ENCODE measurements at places on chromosomes 3 and 15.

GRCh38 chr3:125055913-125056745 lies at the start of gene HEG1:
Gene HEG1, minus strand, starts transcription at chr3:125055997. Its CDS starts 107 bp downstream, at chr3:125055890.
- peak; percentile 68 for DNase-seq

DNA sequence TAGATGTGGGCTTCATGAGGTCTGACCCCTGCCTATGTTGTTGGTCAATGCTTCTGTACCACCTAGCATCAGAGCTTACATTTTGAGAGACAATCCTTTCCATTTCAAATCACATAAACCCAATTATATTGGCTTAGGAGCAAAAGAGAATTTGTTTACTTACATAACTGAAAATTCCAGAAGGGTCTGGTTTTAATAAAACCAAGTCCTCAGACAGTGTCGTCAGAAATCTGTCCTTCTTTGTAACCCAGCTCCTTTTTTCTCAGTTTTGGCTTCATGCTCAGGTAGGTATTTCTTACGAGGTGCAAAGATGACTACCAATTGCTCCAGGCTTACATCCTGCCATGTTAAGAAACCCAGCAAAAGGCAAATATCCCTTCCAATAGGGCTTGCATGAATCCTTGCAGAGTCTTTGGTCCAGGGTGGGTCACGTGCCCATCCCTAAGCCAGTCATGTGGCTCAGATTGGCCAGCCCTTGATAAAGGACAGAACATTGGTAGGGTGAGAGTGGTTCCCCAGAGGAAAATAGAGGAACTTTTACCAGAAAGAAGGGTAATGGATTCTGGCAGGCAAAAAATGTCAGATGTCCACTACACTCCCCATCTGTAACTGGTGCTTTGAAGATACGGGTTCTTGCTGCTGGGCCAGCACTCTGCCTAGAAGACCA lies 50.2 kb upstream of the VILL start:
- no peak for DNase-seq

GRCh38 chr15:40235201-40235885 lies 3.5 kb upstream of the PAK6 start:
- no peak for DNase-seq

DNA sequence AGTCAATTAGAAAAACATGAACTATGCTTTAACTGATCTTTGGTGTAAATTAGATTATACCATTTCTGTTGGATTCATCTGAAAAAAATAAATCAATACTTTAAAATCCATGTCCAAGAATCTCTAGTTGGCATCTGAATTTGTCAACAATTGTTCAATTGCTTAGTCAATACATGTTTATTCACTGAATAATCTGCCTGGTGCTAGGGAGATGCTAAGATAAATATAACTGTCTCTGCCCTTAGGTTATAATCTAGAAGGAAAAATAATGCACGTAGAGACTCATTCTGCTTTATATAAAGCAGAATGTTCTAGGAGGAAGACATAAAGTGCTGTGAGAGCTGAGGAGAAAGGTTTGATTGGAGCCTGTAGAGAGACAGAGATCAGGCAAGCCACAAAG lies 537.2 kb upstream of the IL12A start:
- DNase-seq = no peak

GRCh38 chr15:66803182-66803729 lies 101.2 kb downstream of the SMAD6 start:
- DNase-seq = no peak

DNA sequence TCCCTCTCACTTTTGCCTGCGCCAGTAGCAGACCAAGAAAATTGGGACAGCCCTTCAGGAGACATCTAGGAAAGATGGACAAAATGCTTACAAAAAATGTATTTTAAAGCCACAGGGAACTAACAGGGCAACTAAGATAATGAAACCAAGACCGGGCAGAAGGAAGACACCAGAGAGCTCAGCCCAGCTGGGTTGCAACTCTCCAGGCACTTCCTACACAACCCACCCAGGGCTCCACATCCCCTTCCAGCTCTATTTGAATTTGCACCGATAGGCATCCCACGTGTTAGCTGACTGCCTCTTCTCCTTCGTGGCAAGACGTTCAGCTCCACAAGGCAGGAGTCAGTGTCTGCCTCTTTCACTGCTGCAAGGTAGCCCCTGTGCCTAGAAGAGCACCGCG lies 6.6 kb upstream of the ATP10A start:
- no peak for DNase-seq

DNA sequence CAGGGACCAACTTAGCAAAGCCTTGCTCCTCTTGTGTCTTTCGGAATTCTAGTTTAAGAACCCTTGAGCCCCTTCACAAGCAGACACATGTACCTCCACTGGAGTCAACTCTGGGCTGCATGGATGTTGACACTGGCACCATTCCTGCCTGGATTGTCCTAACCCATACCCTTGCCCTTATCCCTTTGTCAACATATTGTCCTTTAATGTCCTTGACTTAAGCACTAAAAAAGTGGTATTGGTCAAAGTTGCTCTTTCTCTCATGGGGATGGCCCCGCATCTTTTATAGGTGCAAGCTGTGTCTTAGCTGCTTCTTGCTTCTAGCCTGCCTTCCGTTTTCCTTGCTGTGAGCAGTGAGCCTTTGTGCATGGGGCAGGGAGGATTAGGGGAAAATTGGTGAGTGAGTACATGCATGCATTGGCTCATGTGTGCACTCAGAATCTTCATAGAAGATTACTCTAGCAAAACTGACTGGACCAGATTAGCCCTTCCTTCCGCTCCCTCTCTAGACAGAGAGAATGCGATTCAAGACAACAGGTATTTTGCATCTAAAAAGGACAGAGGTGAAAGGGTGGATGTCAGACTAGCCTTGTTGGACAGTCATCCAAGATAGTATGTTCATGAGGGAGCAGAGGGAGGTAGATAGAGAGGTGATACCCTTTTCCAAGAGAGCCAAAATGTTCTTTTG lies 42.4 kb downstream of the TGFBR2 start:
- DNase-seq = no peak

- DNase-seq = no peak
Measured at GRCh38 chr15:40365016-40365415, 7.0 kb downstream of the DISP2 start.

GRCh38 chr15:77416148-77416455 lies 3.8 kb downstream of the PEAK1 start:
- no peak for DNase-seq

DNA sequence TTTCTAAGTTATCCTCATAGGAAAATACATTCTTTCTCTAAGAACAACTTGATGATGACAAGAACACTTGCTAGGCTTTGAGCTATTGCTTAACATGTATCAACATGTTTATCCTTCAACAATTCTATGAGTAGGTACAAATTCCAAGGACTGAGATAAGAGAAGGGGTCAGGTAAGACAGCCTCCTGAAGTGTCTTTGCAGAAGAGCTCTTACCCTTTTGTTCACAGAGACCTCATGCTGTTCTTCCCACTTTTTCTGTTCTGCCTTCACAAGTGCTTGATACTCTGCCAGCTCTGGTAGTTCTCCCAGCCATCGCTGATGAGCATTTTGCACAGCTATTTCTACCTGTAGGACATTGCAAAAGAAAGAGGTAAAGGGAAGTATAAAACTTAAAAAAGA lies 50.9 kb downstream of the CEP152 start:
- no peak for DNase-seq

- DNase-seq = peak; percentile 3
Measured at GRCh38 chr3:149352556-149352955, 19.1 kb upstream of the TM4SF18 start.

GRCh38 chr3:175941352-175941751 lies 1082.2 kb downstream of the NAALADL2 start:
- no peak for DNase-seq

DNA sequence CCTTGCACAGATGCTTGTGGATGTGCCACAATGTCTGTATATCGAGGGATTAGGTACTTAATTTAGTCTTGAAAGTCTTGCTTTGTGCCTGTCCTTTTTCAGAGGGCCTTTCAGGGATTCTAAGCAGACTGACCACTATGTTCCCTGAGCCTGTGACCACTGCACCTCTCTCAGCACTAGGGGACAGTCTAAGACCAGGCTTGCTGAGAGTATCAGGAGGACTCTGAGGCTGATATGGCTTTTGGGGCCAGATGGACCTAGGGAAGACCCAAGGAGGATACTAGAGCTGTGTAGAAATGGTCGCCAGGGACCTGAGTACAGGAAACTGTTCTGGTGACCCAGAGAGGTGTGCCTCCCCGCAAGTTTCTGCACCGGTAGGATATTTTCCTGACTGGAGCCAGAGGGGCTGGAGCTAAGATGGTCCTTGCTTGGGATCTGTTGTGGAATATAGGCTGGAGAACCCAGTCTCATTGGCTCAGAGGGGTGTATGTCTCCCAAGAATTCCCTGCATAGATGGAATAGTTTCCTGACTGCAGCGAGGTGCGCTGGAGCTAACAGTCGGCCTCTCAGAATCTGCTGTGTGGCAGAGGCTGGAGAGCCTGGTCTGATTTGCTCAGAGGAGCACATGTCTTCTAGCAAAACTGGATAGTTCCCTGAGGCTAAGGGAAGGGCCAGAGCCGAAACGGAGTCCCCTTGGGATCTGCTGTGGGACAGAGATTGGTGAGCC lies 213.2 kb upstream of the DCBLD2 start:
- no peak for DNase-seq

DNA sequence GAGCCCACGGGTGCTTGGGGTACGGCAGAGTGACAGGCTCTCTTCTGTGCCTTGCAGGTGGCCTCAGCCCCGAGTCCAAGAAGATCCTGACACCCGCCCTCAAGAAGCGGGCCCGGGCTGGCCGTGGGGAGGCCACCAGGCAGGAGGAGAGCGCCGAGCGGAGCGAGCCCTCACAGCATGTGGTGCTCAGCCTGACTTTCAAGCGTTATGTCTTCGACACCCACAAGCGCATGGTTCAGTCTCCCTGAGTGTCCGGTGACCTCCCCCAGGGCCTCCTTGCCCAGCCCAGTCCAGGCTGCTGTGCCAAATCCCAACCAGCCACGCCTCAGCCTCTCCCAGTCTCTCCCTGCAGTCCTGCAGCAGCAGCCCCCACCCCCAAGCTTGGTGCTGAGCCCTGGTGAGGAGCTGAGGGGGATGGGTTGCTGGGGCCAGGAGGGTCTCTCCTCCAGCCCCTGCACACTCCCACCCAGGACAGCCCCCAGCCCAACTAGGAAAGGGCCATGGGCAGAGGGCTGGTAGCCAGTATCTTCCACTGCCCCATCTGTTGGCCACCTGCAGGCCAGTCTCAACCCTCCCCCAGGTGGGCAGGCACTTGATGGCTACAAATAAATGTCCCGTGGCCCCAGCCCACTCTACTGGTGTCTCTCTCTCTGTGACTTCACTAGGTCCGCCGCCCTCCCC lies 58.5 kb downstream of the DNAJB8 start:
- DNase-seq = no peak

DNA sequence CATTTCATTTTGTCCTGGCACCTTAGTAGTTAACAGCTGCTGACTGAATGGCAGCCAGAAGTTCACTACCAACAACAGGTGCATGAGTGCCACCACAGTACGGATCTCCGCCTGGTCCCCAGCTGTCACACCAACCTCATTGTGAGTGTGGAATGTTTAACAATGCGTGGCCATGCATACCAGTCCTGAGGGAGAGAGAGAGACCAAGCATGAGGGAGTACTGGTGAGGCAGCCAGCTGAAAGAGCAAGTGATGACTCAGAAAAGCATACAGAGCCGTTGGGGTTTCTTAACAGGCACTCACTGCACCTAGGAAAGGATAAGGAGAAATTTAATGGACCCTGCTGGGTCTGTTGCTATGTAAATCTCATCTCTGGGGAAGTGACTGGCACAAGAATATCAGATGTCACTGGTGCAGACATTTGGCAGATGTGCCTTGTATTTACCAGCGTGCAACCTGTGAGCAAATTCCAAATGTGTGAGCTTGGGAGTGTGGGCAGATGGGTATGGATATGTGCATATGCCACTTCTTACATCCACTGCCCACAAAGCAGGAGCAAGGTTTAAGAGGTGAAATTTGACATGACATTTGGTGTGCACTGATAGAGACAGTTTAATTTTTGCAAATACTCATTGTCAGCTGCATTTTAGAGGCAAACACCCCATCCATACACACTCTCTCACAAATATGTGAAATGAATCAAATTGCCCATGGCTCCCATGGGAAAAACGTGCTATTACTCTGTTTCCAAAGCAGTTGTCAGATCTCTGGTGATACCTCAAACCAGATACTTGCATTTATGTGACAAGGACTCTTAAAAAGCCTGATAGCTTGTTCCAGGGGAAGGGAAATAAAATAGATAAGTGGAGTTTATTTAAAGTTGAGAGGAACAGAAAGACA lies 245.2 kb upstream of the ARPP21 start:
- no peak for DNase-seq

DNA sequence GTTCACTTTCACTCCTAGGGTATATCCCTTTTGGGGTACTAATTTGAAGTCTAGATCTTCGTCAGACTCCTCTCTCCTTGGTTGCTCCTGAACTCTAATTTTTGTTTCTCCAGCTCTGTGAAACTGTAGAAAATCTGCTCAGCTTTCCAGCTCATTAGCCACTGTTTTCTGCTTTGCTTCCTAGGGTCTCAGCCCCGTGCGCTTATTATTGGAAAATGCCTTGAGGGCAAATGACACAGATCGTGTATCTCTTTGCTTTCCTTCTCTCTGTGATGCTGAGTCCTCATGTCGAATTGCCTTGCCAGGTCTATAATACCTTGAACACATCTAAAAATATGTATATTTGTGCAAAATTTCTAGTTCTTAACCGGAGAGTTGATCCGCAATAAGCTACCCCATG lies 731.1 kb downstream of the EDEM1 start:
- DNase-seq = no peak

DNA sequence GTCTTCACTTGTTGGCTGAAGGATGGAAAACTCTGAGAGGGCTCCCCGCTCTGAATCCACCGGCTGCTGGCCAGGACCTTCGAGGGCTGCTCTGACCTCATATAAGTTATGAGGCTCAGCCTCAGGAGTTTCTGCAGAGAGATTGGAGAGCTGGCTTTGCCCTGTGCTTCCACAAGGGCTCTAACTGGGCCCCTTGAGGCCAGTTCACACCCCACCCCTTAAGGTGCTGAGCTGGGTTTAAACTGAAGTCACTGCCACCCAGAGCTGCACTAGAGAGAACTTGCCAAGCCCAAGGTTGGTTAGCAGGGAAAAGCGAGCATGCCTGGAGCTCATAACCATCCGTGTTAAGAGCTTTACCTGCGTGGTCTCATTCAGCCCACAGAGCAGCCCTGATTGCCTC lies 2.8 kb upstream of the CCDC33 start:
- DNase-seq = no peak

GRCh38 chr3:168088106-168088720 lies 7.5 kb downstream of the GOLIM4 start:
- no peak for DNase-seq

DNA sequence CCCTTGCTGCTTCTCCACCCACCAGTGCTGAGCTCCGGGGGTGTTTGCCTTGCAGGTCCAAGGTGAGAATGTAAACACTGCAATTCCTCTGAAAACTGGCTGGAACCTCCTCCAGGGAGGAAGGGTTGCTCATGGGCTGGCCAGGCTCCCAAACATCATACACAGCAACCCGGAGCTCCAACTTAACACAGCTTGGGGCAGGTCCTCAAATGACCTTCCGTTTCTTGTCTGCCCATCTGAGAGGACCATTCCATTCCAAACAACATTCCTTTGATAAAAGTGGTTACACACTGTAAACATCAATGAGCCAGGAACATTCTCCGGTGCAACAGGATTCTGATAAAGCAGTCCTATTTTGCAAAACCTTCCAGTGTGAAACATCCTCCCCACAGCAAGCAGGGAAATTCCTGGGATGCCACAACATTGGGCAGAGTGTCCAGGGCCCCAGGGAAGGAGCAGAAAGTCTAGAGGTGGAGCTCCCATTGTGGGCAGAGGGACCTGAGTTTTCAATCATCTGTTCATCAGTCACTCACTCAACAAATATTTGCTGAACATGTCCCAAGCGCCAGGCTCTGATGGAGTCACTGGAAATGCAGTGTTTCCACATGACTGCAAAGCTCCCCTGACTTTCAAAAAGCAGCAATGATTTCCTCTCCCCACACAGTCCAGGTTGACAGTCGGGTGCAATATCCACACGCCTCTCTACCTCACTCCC lies 7.3 kb upstream of the HEG1 start:
- DNase-seq = no peak

GRCh38 chr3:24550588-24550987 lies 55.9 kb upstream of the THRB start:
- DNase-seq = no peak

Measured in stimulated activated CD4-positive, alpha-beta T cell treated with anti-CD3 and anti-CD28 coated beads, TNF-alpha, amount 100 ng/mL, for 4 hours (primary cell).